ENCODE measurements at places on chromosomes 2 and 18.

GRCh38 chr2:98710734-98711133, 20.2 kb downstream of the MGAT4A start:
- DNase-seq = peak; percentile 88

DNA sequence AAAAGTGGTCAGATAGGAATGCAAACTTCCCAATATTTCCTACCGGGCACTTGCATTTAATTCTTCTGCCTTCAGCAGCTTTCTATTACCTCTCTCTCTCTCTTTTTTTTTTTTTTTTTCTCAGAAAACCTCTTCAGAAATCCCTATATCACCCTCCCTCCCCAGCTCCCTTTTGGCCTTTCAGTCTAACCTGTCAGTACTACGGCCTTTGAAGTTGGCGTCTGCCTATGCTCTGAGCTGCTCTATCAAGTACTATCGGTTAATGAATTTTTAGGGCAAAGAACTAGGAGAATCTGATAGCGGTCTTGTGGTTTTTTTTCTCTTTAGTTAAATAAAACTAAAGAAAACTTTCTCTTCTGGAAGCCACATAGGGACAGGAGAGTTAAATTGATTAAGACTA, 122.4 kb upstream of the MAPRE2 start:
- DNase-seq = no peak

DNA sequence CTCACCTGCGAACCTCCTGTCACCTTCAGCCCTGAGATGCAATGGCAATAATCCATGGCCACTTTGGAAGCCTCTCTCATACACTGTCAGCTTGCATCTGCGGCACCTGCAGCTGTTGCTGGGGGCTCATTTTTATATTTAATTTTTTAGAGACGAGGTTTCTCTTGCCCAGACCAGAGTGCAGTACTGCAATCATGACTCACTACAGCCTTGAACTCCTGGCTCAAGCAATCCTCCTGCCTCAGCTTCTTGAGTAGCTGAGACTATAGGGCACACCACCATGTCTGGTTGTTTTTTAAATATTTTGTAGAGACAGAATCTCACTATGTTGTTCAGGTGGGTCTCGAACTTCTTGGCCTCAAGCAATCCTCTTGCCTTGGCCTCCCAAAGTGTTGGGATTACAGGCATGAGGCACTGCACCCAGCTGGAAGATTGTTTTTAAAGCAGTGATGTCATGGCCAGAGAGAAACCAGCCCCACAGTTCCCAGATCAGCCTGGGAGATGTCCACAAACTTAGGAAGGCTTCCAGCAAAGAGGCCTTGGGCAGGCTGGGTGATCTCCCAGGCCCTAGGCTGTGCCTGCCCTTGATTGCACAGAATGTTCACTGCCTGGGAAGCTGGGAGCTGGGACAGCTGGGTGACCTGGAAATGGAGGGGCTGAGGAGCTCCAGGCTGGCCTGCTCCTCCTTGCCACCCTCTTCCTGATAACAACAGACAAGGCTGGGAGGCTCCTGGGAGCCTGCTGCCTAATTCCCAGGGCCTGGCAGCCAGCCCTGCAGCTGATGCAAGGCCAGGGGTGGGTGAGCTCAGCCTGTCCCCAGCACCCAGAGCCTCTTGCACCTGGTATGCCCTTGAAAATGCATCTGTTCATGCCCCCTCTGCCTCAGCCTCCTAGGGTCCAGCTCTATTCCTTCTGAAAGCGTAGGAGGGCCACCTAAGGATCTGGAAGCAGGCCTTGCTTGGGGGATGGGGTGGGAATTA, 27.1 kb downstream of the SH2D6 start:
- no peak for DNase-seq

DNA sequence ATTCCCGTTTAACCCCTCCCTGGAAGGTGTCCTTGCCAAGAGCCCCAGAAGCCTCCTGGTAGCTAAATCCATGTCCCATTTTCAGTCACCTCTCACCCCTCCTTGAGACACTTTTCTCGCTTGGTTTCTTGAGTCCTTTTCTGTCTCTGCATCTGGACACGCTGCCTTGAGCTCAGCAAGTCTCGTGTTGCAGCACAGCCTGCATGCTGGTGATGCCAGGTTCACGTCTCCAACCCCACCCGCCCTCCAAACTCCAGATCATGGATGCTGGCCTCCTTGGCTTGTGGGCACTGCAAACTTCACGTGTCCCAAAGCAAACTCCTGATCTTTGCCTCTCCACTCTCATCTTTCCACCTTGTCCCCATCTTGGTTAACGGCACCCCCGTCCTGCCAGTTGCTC, 39.3 kb downstream of the CENPO start:
- no peak for DNase-seq

GRCh38 chr2:95388091-95388692, 14.3 kb upstream of the FAHD2A start:
- DNase-seq = no peak

DNA sequence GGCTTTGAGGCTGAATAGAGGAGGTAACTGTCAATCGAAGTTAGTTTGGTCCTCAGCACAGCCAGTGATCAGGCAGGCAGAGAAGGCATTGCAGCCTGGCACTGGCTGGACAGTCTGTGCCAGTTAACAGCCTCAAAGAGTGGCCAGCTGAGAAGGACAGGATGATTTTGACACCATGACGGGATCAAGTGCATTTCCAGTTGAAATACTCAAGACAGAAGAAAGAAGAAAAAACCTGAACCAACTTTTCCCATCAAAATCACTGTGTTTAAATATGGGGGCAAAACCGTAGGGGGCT, 96.7 kb upstream of the ZCCHC2 start:
- DNase-seq = no peak

- no peak for DNase-seq
These were observed 6.0 kb upstream of the ALPP start for GRCh38 chr2:232372231-232373208.

- no peak for DNase-seq
These were observed 172.0 kb downstream of the SLC4A10 start for GRCh38 chr2:161796192-161796591.

DNA sequence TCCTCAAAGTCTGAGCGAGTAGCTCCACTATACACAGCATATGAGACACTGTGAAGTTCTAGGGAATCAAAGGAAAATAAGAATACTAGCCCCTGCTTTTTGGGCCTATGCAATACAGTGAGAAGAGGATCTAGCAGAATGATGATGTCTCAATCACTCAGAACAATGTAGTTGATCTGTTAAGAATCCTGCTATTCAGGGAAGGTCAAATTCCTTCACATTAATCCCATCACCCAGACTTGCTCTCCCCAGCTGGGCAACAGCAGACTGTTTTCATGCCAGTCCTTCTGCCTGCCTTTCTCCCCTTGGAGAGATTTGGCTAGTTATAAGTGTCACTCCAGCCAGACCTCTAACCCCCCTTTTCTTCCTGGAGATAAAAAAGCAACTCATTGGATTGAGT, 230.0 kb upstream of the EPHA4 start:
- no peak for DNase-seq

- no peak for DNase-seq
These were observed 357.9 kb downstream of the THSD7B start for GRCh38 chr2:137123226-137123625.

GRCh38 chr18:10559553-10560451, 34.0 kb downstream of the NAPG start:
- DNase-seq = peak; percentile 33

DNA sequence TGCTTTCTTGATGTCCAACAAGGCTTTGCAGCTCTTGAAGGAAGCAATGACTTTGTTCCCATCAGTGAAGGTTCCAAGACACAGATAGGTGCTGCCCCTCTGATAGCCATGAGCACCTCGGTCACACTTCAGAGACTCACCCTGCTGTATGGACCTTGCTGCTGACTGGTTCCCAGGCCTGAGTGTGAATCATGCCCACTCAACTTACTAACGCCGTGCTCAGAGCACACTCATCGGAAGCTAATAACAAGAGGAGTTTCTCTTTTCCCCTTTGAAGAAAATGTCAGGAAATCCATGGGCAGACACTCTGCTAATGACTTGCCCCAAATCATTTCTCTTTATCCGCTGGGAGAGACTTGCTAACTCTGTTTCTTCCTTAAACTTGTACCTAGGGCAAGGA, 83.8 kb upstream of the ARL4C start:
- no peak for DNase-seq
